ENCODE measurements at places on chromosomes 6 and 20.

- H3K27me3 ChIP-seq: no peaks in the 10 kb centered on the region
- no peaks in the 10 kb centered on the region for H3K4me1 ChIP-seq
- H3K27ac ChIP-seq: no peak overlapping the region
- H3K4me3 ChIP-seq: no peak overlapping the region
These were observed 6.0 kb upstream of the PTCHD4 start for GRCh38 chr6:48116699-48117645.

DNA sequence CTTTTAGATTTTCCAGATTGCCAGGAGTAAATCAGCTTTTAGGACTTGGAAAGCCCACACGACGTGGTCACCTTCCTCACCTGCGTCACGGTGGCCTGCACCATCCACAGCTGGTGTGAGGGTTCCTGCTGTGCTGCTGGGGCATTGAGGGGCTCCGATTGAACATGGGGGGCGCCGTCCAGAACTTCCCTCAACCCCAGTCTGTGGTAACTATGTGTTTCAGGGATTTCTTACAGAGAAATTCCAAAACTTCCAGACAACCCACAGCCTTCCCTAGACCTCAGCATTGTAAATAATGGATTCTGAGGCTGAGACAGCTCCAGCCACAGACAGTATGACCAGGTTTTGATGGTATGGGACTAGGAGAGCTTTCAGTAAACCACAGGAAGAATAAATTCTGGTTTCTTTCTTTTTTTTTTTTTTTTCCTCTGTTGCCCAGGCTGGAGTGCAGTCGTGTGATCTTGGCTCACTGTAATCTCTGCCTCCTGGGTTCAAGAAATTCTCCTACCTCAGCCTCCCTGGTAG lies 46.7 kb upstream of the IRF4 start:
- no peak overlapping the region for H3K4me3 ChIP-seq
- peaks cover 16% of the 10 kb centered on the region for H3K36me3 ChIP-seq
- no peak overlapping the region for H3K27ac ChIP-seq
- DNase-seq: no peak

DNA sequence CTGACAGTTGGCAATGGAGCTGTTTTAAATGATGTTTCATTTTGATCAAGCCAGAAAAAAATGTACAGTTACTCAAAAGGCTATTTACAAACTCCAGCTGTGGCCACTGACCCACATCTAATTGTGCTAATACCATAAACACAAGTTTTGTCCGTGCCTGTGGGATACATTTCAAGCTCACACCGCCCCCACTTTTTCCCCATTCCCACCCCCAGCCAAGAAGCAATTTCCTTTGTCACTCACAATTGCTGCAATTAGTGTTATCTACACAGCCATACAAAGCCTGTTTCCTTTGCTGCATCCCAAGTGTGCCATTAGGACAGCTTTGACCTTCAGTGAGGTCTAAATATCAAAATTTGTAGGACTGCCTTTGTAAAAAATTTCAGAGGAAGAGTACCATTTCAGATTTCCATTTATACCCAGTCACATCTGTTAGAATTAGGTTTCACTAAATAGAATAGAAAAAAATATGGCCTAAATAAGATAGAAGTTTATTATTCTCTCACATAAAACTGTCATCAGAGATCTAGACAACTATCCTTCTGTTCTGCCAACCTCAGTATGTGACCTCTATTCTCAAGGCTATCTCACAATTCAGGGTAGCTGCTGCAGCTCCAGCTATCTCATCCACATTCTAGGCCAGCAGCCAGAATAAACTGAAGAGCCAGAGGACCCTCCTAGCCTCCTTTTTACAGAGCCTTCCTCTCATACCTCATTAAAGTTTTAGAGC lies 202.6 kb downstream of the NFATC2 start:
- peaks cover 1% of the 10 kb centered on the region for H3K4me1 ChIP-seq
- no peak for DNase-seq
- H3K36me3 ChIP-seq: no peaks in the 10 kb centered on the region
- H3K27ac ChIP-seq: no peak overlapping the region

DNA sequence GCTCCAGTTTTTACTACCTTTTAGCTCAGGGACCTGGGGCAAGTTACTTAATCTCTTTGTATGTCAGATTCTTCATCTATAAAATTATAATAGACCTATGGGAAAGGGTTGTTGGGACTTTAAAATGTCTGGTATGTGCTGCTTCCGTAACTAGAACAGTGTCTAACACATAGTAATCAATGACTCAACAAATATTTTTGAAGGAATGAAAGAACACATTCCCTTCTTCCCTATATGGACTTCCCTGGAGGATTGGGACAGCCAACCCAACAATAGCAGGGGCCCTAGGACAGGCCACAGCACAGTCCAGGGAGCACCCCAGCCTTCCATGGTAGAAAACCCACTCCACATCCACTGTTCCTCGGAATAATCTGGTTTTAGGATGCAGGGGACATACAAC lies 50.7 kb upstream of the TPD52L1 start:
- peaks cover 17% of the 10 kb centered on the region for H3K4me1 ChIP-seq
- peaks cover 10% of the 10 kb centered on the region for H3K27me3 ChIP-seq
- H3K27ac ChIP-seq: no peak overlapping the region
- no peak for DNase-seq

DNA sequence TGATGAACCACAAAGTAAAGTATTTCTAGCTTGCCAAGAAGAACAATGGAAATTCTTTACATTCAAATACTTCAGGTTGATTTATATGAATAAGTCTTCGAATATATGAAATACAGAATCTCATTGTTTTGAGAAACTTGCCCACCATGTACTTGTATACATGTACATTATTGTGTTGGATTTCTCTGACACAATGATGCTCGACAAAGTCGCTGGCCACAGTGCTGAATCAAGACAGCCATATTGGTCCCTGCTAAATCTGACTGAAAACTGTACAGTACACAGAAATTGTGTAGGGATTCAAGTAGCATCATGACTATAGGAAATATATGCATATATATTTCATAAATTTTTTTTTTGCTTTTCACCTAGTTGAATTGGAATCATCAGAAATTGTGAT lies 13.1 kb upstream of the LIN28B start:
- no peak overlapping the region for H3K27ac ChIP-seq
- H3K4me1 ChIP-seq: no peaks in the 10 kb centered on the region
- peaks cover 10% of the 10 kb centered on the region for H3K36me3 ChIP-seq
- no peak overlapping the region for H3K4me3 ChIP-seq
- no peak for DNase-seq

DNA sequence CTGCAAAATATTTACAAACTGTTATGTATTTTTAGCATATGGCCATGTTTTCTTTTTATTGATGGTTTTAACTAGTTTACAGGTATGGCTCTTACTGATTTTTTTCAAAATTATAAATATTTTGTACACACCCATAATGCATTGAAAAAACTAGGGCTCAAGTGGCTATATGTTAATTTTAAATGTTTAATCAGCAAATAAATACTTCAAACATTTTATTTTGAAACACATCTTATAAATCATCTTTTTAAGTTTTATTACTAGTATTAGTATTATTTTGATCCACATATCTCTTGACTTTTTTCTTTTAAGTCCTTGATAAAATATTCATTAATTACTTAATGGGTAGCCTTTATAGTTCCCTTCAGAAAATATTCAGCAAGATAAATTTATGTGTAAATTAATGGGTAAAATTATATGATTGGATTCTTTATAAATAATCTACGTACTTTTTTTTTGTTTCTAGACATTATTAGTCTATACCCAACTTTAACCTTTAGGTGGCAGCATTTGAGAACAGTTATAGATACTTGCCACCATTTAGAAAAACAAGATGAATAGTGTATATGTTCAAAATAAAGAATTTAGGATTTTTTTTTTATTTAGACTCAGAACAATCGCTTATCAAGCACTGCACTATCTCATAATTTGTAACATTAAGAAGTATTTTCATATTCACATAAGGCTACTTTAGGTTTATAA lies 241.9 kb downstream of the ADGRB3 start:
- DNase-seq: no peak
- H3K27me3 ChIP-seq: no peaks in the 10 kb centered on the region
- H3K4me1 ChIP-seq: no peaks in the 10 kb centered on the region
- H3K4me3 ChIP-seq: no peak overlapping the region
- no peak overlapping the region for H3K27ac ChIP-seq
- no peaks in the 10 kb centered on the region for H3K36me3 ChIP-seq
